ENCODE measurements at places on chromosomes 12 and 14. TPM values are rescaled to one million over a fixed set of nuclear protein-coding genes. Genes with fewer than 3 reads are reported as not detected.

DNA sequence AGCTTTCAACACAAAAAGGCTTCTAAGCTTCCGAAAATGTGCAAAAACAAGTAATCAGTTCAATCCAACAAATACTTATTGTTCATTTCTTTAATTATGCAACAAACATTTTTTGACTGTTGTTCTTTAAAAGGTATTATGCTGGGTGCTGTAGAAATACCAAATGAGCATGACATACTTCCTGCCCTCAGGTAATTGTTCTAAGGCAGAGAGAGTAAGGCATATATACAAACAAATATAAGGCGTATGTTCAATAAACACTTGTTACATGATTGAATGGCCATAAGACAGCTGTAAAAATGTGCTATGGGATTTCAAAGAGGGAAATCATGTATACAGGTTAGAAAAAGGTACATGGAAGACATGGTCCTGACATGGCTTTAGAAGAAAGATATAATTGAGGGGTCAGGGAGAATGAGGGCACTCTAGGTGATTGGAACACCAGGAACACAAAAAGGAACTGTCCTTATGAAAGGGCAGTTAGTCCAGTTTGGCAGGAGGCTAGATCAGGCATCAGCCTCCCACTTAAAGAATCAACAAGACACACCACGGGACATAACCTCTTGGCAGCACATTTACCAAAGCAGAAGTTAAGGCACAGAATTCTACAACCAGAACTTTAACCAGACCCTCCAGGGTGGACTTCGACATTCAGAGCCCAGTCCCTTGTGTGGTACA lies 135.8 kb upstream of the SCAF11 start:
- DNase-seq: no peak

DNA sequence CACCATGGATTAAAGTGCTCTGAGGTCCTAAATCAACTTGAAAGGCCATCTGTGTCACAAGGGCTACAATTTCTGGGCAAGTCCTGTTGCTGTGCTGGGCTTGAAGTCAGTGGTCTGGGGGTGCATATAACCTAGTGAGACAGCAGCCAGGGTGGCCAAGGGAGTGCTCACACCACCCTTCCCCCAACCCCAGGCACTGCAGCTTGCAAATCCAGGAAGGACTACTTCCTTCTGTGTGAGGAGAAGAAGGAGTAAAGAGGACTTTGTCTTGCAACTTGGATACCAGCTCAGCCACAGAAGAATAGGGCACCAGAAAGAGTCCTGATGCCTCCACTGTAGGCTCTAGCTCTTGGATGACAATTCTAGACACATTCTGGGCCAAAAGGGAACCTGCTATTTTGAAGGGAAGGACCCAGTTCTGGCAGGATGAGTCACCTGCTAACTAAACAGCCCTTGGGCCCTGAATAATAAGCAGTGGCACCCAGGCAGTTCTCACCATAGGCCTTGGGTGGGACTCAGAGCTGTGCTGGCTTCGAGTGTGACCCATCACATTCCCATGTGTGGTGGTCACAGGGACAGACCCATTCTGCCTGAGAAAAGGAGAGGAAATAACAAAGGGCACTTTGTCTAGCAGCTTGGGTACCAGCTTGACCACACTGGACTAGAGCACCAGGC lies 32.6 kb upstream of the DHRS7 start:
- DNase-seq: no peak

- no peak for DNase-seq
These were observed 313.5 kb downstream of the KCNC2 start for GRCh38 chr12:74896186-74896585.

- DNase-seq: no peak
These were observed 628.2 kb upstream of the FOXG1 start for GRCh38 chr14:28138341-28138740.

DNA sequence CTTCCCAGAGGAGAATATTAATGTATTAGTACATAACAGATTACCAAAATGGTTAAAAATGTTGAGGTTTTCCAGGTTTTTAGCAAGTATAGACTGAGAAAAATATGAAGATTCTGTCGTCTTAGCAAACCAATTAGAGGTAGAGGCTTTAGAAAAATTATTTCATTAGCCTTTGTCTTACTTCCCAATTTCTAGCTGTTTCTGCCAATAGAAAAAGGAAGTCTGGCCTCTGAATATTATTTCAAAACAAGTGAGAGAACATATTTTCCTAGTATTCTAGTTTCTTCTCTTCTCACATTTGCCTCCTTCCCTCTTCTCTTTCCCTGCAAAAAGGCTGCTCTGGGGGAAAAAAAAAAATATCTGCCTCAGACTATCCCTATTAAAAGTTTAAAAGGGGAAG lies 16.4 kb downstream of the IPO8 start:
- no peak for DNase-seq

- DNase-seq: no peak
These were observed 97.6 kb upstream of the SCAF11 start for GRCh38 chr12:46087916-46088439.

GRCh38 chr14:50344116-50344775 lies 32.1 kb downstream of the DMAC2L start:
- no peak for DNase-seq

GRCh38 chr12:105091476-105092206 lies 7.4 kb upstream of the ALDH1L2 start:
- DNase-seq: no peak

DNA sequence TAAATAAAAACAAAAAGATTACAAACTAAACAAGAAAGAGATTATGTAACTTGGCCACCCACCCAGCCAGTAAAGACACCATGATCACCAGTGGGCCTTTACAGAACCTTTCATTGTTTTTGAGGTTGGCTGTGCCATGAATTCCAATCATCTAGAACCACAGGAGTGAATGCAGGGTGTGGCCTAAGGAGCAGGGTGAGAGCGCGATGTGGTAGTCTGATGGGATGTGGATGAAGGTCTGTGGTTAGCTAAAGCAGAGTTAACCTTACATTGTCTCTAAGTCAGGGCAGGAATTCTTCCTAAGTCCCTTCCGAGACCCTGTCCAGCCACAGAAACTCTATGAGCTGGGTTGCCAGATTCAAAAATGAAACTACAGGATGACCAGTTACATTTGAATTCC lies 54.0 kb upstream of the CDKN3 start:
- DNase-seq: peak; percentile 52

GRCh38 chr12:79848339-79848738 lies 86.6 kb downstream of the PPP1R12A start:
- peak; percentile 64 for DNase-seq

DNA sequence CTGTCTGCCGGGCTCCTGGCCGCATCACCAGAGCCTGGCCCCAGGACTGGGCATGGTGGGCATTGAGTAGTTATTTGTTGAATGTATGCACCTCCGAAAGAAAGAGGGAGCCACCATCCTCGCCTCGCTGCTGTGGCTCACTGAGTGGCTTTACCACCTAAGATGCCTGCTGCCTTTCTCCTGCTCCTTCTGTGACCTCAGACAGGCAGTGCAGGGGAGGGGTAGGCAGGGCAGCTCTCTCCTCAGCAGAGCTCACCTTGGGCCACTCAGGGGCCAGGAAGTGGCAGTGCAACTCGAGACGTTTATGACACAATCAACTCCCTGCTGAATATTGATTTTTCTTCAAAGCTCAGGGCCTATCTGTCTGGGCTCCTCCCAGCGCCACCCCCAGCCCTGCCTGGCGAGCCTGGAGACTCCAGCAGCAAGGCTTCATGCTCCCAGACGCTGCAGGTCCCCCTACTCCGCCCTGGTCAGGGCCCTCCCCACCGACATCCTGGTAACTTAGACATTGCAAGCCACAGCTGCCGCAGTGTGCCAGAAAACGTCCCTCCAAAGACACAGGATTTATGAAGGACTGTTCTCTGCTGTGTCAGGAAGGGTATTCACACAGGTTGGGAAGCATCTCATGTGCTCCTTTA lies 84.3 kb upstream of the DIO3 start:
- no peak for DNase-seq

GRCh38 chr12:22266101-22266500 lies 68.4 kb downstream of the ST8SIA1 start:
- DNase-seq: peak; percentile 58

DNA sequence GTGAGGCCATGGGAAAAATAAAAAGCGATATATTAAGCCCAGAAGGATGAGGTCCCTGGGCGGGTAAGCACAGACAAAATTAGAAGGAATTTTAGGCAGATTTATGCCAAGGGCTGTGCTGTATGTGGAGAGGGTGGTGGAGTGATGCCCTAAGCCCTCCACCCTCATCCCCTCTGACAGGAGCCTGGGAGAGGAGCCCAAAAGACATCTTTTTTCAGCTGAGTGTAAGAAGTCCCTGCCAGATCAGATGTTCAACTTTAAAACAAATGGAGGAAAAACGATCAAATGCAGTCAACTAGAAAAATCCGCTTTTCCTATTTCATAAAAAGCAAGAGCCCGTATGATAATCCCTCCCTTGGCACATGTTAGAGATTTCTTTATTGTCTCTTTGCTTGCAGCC lies 47.7 kb upstream of the NRXN3 start:
- DNase-seq: no peak

DNA sequence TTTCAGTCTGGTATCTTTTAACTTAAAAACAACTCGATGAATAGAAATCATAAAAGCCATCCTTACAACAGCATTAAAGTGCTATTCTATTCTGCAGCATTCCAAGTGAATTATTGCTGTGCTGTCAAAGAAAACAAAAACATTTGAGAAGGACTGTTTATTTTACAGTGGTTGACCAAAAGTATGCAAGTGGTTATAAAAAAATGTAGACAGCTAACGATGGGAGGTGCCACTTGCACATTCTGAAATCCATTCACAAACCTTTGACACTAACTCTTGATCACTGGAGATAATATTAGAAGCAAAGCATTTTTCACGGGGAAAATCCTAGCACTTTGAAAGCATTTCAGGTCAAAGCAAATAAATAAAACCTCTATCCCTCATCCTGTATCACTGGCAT lies 55.6 kb downstream of the HMGA2 start:
- DNase-seq: peak; percentile 95

DNA sequence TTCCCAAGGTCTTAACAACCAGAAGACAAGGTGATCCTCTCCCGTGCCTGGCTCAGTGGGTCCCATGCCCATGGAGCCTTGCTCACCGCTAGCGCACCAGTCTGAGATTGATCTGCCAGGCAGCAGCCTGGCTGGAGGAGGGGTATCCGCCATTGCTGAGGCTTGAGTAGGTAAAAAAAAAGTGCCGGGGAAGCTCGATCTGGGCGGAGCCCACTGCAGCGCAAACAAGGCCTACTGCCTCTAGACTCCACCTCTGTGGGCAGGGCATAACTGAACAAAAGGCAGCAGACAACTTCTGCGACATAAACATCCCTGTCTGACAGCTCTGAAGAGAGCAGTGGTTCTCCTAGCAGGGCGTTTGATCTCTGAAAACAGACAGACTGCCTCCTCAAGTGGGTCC lies 104.0 kb downstream of the C14orf39 start:
- no peak for DNase-seq

- no peak for DNase-seq
These were observed 387.8 kb downstream of the SOX5 start for GRCh38 chr12:23561364-23562345.

DNA sequence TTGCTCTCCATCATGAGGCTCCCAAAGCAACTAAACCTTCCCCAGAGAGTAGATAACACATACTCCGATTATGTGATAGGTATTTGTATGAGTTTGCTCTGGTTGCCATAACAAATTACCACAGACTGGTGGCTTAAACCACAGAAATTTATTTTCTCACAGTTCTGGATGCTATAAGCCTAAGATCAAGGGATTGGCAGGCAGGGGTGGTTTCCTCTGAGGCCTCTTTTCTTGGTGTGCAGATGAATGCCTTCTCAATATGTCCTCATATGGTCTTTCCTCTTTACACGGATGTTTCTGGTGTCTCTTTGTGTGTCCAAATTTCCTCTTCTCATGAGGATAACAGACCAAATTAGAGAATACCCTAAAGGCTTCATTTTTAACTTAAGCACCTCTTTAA lies 285.8 kb upstream of the GRIP1 start:
- peak; percentile 85 for DNase-seq

- peak; percentile 59 for DNase-seq
These were observed 73.8 kb downstream of the SUSD6 start for GRCh38 chr14:69685218-69685616.

DNA sequence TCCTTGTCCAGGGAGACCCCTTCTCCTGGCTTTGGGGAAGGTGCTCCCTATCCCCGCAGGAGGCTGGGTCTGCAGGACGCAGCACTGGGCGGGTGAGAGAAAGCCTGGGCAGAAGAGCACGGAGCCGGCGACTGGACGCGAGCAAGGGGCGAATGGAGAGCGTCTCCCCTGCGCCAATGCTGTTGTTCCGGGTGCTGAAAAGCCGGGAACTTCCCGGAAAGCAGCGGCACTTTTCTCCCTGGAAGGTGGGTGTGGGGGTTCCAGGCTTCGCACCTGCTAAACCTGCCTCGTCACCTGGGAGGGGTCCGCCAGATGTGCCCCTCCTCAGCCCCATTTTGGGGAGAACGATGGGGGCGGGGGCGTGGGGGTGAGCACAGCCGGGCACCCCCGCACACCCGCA lies 417.1 kb upstream of the TMTC1 start:
- DNase-seq: peak; percentile 21

DNA sequence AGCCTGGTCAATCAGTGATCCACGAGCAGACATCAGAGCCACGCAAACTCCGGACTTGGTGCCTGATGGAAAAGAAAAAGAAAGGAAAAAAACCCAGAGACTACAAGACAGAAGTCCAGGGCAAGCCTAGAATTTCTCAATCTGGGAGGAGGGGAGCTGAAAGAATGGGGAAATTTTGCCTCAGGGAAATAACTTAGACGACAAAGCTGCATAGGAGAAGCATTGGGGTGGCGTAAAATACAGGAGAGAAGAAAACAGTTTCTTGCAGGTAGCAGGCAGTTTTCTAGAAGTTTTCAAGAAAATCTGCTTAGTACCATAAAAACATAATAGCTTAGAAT lies 2.6 kb upstream of the SLC11A2 start:
- no peak for DNase-seq

BICDL1 gene
- total RNA-seq: not detected

GPRC5A gene
- total RNA-seq: 2.3 TPM

MANSC4 gene
- total RNA-seq: 0.17 TPM

NFE2 gene
- 0.17 TPM for total RNA-seq

SPRYD4 gene
- 1.7 TPM for total RNA-seq

TOMM20L gene
- not detected for total RNA-seq

TCL1A gene
- total RNA-seq: not detected

Data from fibroblast of lung (primary cell).